Left lung (tissue), 14 donors: ENCODE measurements at places on chromosomes 7 and 10. TPM values are rescaled to one million over a fixed set of nuclear protein-coding genes. Genes with fewer than 3 reads are reported as not detected.

DNA sequence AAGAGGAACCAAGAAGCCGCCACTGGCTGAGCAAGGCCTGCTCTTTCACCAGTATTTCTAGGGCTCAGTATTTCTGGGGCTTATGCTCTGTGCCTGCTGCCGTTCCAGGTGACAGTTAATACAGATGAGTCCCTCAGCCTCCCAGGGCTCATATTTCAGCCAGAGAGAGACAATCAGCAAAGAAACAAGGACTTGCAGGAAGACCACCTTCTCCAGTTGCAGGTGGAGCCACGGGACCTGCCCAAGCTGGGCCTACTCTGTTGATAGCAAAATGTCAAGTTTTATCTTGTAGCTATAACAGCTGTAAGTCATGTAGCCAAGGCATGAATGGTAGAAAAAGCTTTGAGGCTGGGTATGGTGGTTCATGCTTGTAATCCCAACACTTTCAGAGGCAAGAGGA, 42.7 kb downstream of the NPTX2 start:
- no peaks in the 10 kb centered on the region for H3K27me3 ChIP-seq
- H3K4me3 ChIP-seq, result no peak overlapping the region
- H3K27ac ChIP-seq, result no peak overlapping the region
- no peak for DNase-seq
- H3K36me3 ChIP-seq, result no peaks in the 10 kb centered on the region

- no peak for DNase-seq
- H3K4me1 ChIP-seq, result peaks cover 11% of the 10 kb centered on the region
- no peaks in the 10 kb centered on the region for H3K36me3 ChIP-seq
- H3K27me3 ChIP-seq, result no peaks in the 10 kb centered on the region
Measured at GRCh38 chr10:61464461-61465170, 11.4 kb upstream of the TMEM26 start.

Gene ZPBP
- total RNA-seq, result not detected

DNA sequence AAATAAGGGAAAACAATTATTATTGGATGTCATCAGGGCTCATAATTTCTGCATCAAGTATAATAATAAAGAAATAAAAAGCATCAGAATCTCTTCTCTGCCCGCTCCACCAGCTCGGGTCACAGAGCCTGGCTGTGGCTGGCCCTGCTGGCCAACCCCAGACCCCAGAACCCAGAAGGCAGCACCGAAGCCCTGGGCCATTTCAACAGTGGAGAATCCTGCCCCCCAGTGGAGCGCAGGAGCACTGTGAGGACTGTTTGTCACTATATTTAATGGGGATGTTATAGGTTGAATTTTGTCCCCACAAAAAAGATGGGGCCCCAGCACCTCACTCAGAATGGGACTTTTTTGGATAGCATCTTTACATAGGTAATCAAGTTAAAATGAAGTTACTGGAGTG, 27.3 kb downstream of the DENND11 start:
- H3K4me3 ChIP-seq, result no peak overlapping the region
- H3K27me3 ChIP-seq, result no peaks in the 10 kb centered on the region
- H3K4me1 ChIP-seq, result no peaks in the 10 kb centered on the region
- DNase-seq, result no peak

Gene SRGN
- total RNA-seq, result 131 TPM

- DNase-seq, result peak; percentile 53
- peaks cover 5% of the 10 kb centered on the region for H3K27me3 ChIP-seq
- peak overlapping the region; percentile 90 for H3K27ac ChIP-seq
- H3K36me3 ChIP-seq, result peaks cover 3% of the 10 kb centered on the region
Measured at GRCh38 chr10:13346283-13347042, 1.6 kb downstream of the SEPHS1 start.

Gene GPR37
- total RNA-seq, result 2.0 TPM

DNA sequence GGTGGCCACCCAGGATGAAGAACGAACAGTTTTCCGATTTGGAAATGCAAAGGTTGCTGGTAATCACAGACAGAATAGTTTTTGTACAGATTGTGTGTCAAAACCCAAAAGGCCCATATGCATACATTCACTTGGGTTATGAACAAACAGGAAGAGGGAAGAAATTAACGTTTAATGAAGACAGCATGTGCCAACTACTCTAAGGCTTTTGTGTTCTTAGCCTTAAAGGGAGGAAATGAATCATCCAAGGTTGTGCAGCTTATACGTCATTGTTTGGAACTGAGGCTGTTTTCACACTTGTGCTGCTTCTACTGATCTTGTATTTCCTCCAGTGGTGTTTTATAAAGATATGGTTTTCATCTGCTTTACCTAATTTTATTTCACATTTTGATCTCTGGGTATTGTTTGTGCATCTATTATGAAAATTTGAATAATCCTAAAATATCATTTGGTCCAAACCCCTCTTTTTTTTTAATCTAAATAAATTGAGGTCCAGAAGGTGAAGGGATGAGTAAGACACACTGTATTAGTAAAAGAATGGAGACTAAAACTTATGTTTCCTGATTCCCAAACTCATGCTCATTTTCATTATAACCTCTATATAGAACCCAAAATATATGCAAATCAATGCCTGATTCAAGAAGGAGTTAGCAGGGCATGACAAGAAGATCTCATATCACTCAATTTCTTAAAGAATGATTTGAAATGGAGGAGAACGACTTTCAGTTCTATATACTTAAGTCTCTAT, 373.1 kb downstream of the THSD7A start:
- H3K27me3 ChIP-seq, result no peaks in the 10 kb centered on the region
- peak overlapping the region; percentile 30 for H3K27ac ChIP-seq
- DNase-seq, result no peak
- peaks cover 8% of the 10 kb centered on the region for H3K4me1 ChIP-seq

GRCh38 chr7:128203047-128203491, 38.0 kb upstream of the LEP start:
- H3K36me3 ChIP-seq, result no peaks in the 10 kb centered on the region
- H3K4me3 ChIP-seq, result no peak overlapping the region
- peaks cover 34% of the 10 kb centered on the region for H3K27me3 ChIP-seq
- no peak for DNase-seq

DNA sequence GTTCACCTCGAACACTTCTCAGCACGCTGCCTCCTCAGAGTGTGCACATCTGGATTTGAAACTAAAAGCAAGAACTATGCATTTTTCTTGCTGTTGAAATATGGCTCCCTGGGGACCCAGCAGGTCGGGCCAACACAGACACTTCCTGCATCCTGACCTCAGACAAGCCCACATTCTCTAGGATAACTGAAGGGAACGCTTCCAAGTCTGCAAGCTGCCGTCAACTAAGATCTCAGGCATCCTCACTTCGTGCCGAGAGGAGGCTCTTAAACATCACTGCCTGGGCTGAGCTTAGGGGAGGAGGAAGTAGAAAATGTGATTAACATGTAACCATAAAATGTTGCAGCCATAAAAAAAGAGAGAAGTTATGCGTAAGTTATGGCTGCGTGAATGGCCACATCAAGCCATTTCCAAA, 65.5 kb downstream of the PYROXD2 start:
- no peak overlapping the region for H3K4me3 ChIP-seq
- H3K4me1 ChIP-seq, result peaks cover 3% of the 10 kb centered on the region
- H3K27me3 ChIP-seq, result peaks cover 9% of the 10 kb centered on the region

Gene TAS2R41
- not detected for total RNA-seq

DNA sequence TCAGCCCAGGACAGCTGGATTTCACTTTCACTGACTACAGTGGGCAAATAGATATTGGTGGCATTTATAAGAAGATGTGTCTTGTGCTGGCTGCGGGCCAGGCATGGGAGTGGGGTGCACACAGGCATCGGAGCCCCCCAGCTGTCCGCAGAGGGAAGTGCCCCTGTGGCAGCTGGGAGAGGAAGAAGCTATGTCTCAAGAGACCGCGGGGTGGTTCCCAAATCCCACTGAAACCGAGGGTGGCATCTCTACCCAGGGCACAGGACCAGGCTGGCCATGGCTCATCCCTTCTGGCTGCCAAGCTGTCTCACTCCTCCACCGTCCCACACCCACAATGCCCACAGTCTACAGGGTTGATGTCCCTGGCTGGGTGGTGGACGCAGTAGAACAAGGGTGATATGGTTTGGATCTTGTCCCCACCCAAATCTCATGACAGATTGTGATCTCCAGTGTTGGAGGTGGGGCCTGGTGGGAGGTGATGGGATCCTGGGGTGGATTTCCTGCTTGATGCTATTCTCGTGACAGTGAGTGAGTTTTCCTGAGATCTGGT, 94.8 kb downstream of the TCERG1L start:
- H3K27ac ChIP-seq, result no peak overlapping the region
- peaks cover 22% of the 10 kb centered on the region for H3K27me3 ChIP-seq
- H3K4me1 ChIP-seq, result no peaks in the 10 kb centered on the region
- H3K36me3 ChIP-seq, result no peaks in the 10 kb centered on the region

Gene ASZ1
- total RNA-seq, result not detected

Gene SCIN
- 13.5 TPM for total RNA-seq

- no peaks in the 10 kb centered on the region for H3K4me1 ChIP-seq
- DNase-seq, result no peak
- no peaks in the 10 kb centered on the region for H3K27me3 ChIP-seq
Measured at GRCh38 chr10:6530211-6530840, 49.8 kb downstream of the PRKCQ start.

Gene AKR1C3
- 88.3 TPM for total RNA-seq

DNA sequence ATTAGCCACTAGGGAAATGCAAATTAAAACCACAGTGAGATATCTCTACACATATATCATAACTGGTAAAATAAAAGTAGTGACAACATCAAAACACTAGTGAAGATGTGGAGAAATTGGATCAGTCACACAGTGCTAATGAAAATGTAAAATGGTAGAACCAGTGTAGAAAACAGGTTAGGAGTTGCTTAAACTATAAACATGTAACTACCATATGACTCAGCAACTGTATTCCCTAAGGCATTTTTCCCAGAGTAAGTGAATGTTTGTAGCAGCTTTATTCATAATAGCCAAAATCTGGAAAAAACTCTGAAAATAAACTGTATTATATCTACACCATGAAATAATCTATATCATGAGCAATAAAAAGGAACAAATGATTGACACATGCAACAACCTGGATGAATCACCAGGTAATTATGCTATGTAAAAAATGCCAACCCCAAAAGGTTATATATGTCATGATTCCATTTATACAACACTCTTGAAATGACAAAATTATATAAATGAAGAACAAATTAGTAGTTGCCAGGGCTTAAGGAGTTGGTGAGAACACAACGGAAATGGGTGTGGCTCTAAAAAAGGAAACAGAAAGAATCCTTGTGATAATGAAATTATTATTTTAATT, 22.8 kb downstream of the SLC25A40 start:
- no peaks in the 10 kb centered on the region for H3K27me3 ChIP-seq
- H3K4me1 ChIP-seq, result no peaks in the 10 kb centered on the region
- no peak overlapping the region for H3K4me3 ChIP-seq
- H3K36me3 ChIP-seq, result no peaks in the 10 kb centered on the region

GRCh38 chr7:78197447-78197846, 398.9 kb downstream of the PHTF2 start:
- H3K27me3 ChIP-seq, result no peaks in the 10 kb centered on the region
- no peaks in the 10 kb centered on the region for H3K36me3 ChIP-seq
- no peak for DNase-seq
- no peak overlapping the region for H3K27ac ChIP-seq
- H3K4me1 ChIP-seq, result no peaks in the 10 kb centered on the region

DNA sequence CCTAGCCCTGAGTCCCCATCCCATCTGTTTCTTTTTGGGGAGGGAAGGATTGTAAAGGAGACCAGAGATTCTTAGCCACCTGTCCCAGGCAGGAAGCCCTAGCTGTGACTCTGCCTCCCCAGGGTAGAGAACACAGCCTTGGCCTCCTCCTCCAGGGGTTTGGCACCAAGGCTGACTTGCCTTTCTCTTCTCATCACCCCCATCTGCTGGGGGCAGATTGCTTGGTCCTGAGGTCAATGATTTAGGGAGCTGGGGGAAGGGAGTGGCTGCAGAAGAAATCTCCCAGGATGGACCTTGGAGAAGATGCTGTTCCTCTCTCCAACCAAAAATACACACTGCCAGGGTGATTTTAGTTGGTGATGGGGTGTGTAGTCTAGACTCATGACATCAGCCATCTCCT, 2.6 kb upstream of the MNX1 start:
- no peak overlapping the region for H3K4me3 ChIP-seq
- peaks cover 29% of the 10 kb centered on the region for H3K4me1 ChIP-seq
- H3K27ac ChIP-seq, result no peak overlapping the region
- H3K27me3 ChIP-seq, result peaks cover 98% of the 10 kb centered on the region
- DNase-seq, result no peak

DNA sequence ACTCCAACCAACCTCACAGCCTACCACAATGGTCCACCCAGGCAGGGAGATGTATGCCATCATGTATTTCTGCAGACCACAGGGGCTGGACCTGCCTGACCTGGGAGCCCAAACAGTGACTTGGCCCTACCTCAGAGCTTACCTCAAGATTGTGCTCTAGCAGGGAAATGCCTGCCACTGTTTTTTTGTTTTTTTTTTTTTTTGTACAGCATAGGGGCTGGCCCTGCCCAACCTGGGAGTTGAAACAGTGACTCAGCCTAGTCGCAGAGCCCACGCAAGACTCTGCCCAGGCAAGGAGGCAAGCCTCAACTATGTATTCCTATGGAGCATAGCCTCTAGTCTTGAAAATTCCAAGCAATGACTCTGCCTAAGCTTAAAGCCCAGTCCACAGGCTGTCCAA, 39.3 kb upstream of the CDK6 start:
- no peak overlapping the region for H3K27ac ChIP-seq
- no peaks in the 10 kb centered on the region for H3K27me3 ChIP-seq
- H3K4me1 ChIP-seq, result no peaks in the 10 kb centered on the region
- DNase-seq, result no peak
- no peaks in the 10 kb centered on the region for H3K36me3 ChIP-seq
- no peak overlapping the region for H3K4me3 ChIP-seq
